ENCODE measurements at places on chromosomes 6 and 20.

GRCh38 chr20:38774167-38774566 lies 25.9 kb downstream of the ACTR5 start:
- no peak for DNase-seq

DNA sequence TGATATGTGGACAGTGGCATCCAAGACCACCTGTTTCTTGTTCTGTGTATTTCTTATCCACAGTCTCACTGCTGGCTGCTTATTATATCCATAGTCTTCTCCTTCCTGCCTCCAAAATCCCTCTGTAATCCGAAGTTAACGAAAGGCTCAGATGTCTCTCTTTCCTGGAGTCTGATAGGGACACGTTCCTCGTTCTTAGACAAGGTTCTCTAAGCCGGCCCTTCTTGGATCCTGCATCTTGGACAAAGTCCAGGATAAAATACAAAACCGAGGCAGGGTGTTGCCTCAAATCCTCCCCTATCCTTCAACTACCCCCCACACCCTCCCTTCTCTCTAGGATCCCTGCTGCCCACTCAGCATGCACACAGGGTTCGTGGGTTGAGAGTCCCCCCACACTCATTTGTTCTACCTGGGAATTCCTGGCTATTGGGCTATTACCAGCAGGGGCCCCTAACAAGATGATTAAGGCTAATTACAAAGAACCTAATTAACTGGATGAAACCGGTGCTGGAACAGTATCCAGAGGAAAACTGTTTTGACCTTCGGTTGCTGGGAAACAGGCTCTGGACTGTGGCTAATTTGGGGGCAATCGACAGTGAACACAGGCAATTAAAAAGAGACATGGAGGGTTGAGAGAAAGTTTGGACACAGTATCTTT lies 32.7 kb upstream of the MRPS10 start:
- no peak for DNase-seq

GRCh38 chr20:23099791-23100719 lies 13.9 kb upstream of the CD93 start:
- DNase-seq = no peak

- DNase-seq = no peak
Measured at GRCh38 chr6:78749326-78749725, 118.0 kb upstream of the IRAK1BP1 start.

DNA sequence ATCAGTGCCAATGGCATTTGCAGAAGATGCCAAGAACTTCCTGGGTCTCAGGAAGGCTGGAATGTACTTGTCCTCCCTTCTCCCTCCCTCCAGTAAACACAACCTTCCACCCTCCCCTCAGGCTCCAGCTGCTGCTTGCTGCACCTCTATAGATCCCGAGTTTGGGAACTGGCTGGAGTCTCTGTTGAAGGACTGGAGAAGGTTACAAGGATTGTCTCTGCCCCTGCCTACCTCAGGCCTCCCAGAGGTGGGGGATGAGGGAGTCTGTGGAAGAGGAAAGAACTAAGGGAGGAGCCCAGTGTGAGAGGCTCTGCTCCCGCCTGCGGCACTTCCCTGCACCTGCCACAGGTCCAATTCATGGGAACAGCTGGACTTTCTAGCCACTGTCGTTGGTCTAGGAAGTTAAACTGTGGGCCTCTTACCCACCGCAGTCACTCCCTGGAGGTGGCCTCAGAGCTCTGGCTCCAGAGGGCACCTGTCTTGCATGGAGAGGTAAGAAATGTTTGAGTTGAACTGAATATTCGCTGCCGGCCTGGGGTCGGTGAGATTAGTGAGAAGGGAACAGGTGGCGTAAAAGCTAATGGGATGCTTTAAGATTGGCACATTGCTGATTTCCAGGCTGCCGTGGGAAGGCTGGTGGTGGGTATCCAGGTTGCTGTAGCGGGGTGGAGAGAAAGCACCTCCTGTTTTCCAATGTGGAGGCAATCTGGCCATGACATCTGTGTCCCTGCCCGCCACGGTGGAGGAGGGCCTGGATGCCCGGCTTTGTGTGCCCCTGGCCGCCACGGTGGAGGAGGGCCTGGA lies 54.3 kb downstream of the PPP1R14C start:
- DNase-seq = no peak

DNA sequence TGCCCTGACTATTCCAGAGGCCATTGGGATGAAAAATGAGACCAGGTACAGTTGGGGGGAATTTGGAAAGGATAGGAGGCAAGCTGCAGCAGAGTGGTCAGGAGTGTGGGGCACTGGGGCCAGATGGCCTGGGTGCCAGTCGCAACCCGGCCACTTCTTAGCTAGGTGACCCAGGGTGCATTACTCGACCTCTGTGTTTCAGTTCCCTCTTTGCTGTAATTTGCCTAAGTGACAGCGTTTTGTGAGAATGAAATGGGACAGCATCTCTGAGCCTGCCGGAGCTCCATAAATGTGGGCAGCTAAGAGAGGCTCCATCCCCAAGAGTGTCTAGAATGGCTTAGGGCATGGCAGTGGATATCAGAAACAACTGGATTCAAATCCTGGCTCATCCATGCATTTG lies 13.9 kb downstream of the LRFN2 start:
- no peak for DNase-seq

- DNase-seq = no peak
Measured at GRCh38 chr20:328027-328974, 2.9 kb downstream of the SOX12 start.

Measured in head of caudate nucleus (tissue), 42 donors.